ENCODE measurements at places on chromosomes 6 and 20.

- peak; percentile 76 for DNase-seq
Measured at GRCh38 chr20:41095110-41095969, 42.0 kb upstream of the PLCG1 start.

DNA sequence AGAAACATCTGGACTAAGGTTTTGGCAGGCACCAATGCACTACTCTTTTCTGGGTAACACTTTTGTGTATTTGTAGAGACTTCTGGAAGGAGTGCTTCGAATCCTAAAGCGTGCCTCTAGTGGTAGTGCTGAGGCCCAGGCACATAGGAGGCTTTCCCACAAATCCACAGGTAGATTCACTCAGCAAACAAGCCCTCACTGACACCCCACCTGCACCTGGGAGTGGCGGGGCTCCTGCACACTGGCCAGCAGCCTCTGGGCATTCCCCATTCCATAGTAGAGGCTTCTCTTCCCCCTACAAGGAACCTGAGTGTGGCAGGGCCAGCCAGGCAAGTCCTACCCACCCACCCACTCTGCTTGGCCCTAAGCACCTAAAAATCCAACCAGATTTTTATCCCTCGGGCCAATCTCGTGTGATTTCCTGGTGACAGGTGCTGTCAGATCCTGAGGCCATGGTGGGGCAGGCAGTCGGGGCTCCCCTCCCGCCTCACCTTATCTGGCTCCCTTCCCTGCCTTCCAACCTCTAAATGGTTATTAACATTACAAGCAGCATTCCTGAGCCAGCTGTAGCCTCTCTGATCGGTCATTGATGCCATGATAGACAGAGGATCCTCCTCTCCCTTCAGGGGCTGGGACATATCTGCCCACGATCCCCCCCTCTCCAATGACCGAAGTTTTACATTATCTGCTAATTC lies 82.4 kb downstream of the SLC2A10 start:
- DNase-seq, result no peak

DNA sequence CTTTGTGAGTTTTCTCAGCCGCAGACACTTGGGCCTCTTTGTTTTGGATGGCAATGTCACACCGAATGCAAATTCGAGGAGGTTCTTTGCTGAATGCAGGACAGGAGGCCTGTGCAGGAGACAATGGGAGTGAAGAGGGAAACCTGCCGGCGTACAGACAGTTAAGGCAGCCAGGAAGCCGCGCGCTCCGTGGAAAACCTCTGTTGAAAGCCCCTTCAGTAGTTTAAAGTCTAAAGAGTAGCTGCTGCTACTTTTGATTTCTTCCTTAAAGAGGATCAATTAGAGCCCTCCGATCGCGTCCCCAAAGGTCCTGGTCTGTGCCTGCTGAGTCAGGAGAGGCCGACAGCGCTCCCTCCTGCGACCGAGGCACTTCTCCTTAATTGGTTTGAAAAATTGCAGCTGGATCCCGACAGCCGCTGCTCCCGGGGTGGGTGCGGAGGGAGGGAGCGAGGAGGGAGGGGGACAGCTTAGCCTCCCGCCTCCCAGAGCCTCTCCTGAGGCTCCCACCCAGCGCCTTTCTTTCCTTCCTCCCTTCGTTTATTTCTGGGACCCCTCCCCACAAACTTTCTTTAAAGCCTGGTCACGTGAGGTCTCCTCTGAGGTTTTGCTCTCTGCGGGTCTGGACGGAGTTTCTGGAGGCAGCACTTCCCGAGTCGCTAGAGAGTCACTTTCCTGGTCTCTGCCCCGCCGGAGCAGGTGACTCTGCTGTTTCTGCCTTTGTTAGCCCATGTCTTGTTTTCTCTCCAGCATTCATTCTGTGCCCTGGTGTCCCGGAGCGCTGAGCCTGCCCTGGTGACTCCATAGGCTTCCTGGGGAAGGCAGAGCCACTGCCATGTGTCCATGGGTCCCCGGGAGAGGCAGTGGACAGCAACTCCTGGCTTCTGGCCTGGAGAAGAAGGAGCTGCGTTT lies 22.3 kb upstream of the RPP40 start:
- no peak for DNase-seq

DNA sequence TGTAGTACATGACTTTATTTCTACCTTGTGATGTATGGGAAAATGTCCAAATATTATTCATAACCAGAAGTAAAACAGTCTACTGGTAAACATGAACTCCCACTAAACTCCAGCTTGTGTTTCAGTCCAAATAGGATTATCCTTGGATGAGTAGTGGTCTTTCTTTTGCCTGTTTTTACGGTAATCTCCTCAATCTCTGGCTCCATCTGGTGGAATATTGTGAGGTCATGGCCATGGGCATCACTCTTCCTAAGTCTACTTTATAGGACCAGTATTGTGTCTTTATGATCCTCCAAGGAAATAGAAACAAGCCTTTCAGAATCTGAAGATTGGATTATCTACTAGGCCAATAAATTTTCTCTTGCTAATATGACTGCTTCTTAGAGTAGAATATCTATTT lies 505.0 kb downstream of the BMP2 start:
- DNase-seq, result no peak

DNA sequence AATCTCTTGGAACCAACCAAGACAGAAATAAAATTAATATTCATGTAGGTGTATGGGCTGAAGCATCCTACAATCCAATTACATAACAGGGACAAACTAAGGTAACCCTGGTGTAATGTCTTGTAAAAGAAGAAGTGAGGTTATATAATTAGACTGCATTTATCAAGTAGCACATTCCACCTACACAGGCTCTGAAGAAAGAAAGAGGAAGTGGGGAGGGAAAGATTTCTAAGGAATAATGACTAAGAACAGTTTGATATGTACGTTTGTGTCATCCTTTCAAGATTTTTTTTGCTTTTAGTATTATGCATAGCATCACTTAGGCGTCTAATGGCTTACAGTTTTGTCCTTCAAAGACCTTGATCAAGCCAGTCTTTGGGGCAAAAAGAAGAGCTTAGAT lies 139.7 kb downstream of the PLCB1 start:
- DNase-seq, result no peak

DNA sequence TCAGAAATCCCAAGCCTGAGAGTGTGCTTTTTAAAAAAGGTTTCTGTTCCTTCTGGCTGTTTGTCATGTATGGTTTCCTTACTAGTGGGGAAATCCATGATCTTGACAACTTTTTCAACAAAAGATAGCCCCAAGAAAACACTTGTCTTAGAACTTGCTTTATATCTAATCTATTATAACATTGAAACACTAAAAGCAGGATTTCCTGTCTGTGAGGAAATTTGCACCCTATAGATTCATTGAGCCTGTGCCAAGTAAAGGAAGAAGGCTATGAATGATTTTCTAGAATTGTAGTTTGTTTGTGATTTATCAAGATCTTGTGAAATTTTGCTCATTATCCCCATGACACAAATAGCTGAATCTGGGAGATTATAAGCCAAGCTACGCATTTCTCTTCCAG lies 238.6 kb upstream of the RIN2 start:
- DNase-seq, result no peak

GRCh38 chr6:169783971-169784820 lies 32.8 kb downstream of the ERMARD start:
- no peak for DNase-seq

GRCh38 chr20:35491823-35492222 lies 36.4 kb downstream of the CEP250 start:
- DNase-seq, result no peak

DNA sequence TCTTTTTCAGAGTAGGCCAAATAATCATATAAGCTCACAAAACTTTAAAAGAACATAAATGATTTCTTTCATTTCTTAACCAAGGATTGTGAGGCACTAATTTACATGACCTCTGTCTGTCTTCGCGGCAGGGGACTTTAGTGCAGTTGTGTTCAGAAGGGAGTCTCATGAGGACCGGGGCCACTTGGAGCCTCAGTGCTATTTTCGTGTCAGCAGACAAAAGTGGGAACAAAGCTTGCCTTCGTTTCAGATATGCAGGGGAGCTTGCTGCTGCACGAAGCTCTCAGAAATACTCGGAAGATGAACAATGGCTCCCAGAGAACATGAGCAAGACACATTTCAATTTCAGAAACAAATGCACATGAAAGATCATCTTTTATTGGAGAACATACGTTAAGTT lies 497.0 kb downstream of the CDH26 start:
- no peak for DNase-seq

DNA sequence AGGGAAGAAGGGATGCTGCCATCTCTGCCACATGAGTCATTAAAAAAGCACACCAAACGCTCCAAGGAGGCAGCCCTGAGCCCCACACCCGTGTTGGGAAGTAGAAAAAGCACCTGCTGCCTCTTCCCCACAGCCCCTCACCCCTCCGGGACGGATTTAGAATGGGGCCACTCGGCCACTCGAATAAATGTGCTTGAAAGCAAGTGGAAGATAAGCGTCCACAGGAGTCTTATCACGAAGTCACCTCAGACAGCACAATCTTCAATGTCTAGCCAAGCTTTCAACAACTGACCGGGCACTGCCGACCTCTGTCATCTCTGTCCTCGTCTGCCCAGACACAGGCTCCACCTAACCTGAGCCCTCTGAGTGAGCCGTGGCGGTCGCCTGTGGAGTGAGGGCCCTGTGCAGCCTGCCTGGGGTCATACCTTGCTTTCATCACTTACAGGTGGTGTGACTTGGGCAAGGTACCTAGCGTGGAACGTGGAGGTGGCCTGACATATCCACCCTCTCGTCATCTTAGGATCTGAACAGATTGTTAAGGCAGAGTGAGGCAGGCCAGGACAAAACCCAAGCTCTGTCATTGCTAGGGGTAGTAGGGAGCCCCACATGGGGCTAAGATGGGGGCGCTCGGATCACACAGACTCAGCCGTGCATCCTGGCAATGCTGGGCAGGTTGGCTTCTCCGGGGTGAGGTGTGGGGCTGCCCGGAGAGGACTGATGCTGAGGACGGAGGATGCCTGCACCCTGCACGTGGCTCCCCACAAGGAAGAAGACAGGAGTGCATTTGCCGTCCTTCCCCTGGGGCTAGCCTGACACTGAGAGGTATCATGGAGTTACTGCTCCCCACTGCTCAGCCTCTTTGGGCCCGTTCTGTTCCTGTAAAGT lies 34.8 kb downstream of the PSMG4 start:
- DNase-seq, result no peak

DNA sequence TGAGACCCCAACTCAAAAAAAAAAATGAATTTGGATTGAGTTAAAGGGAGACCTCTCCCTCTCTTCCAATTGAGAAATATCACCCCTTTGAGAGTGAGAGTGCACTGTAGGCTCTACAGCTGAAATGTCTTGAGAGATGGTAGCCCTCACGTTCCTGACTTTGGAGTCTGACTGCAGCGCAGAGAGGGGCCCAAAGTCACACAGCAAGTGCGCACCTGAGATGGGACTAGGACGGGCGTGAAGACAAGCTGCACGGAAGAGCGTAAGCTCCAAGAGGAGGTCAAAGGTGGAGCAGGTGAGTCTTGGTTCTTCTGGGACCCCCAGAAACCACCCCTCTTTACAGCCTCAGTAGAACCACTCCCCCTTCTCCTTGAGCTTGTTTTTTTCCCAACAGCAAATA lies 643 bp downstream of the SLA2 start:
- DNase-seq, result no peak

DNA sequence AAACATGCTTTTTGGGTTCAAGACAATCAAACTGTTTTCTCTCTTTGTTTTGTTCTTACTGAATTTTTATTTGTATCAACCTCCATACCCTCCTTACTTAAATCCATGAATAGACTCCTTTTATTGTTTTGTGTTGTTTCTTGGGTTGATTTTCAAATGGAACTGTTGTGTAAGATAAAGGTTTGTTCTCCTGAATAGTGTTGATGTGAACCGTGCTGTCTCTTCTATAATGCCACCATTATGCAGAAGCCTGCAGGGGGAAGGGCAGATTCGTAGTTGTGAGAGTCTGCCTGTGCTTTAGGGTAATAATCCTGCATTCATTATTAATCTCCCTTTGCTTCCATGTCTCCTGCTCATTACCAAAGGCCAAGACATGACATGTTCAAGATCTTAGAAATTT lies 105.9 kb downstream of the CDKAL1 start:
- no peak for DNase-seq

DNA sequence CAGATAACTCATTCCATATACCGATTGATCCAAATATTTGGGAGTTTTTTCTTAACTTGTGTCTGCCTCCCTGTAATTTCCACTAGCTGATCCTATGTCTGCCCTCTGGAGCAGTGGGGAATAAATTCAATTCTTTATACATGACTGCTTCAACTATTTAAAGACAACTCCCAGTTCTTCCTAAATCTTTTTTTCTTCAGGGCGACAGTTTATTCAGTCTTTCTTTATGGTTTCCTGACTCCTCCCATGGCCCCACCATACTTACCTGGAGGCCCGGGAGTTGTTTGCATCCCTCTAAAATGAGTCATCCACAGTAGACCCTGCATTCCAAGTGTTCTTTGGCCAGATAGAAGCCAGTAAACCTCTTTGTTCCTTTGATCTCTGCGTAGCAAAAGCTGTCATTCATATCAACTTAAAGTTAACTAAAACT lies 73.6 kb downstream of the LCA5 start:
- DNase-seq, result no peak

- no peak for DNase-seq
Measured at GRCh38 chr6:150723857-150724256, 124.2 kb downstream of the PLEKHG1 start.

DNA sequence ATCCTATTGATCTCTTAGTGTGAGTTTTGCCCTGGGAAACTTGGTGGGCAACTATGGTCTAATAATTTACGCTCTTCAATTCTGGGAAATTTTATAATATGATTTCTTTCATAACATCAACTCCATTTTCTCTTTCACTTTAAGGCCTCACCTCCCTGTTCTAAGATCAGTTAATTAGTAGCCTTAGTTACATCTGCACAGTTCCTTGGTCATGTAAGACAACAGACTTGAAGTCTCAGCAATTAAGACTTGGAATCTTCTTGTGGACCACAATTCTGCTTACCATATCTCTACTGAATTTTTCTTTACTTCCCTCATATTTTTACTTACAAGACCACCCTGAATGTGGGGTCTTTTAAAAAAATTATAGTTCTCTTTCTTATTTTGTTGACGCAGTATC lies 8.7 kb downstream of the ENPP3 start:
- no peak for DNase-seq

GRCh38 chr20:39541136-39541803 lies 579.1 kb downstream of the DHX35 start:
- no peak for DNase-seq

GRCh38 chr20:50356962-50357782 lies 153.0 kb upstream of the PTPN1 start:
- no peak for DNase-seq

GRCh38 chr6:131231103-131231502 lies 95.8 kb downstream of the AKAP7 start:
- no peak for DNase-seq

All from CD8-positive, alpha-beta memory T cell (primary cell).